Activated CD8-positive, alpha-beta memory T cell treated with anti-CD3 and anti-CD28 coated beads for 48 hours (primary cell): ENCODE measurements at places on chromosomes 12 and 14.
A peak's percentile ranks its signal among the peaks of the same experiment; 100 is the strongest.

DNA sequence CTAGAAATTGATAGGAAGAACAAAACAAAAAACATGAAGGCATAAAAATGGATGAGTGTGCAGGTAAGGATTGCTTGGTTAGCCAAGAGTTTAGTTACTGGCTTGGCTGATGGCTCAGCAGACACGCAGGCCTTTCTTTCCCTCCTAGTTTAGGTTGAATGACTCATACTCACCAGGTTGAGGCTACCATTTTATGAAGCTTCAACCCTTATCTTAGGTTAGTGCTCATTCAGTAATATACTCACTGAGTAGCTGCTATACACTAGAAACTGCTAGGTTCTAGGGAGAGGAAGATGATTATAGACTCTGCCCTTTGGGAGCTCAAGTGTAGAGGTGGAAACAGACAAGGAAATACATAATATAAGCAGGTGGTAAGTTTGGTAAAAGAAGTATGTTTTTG, 6.0 kb downstream of the P3H3 start:
- DNase-seq: no peak

DNA sequence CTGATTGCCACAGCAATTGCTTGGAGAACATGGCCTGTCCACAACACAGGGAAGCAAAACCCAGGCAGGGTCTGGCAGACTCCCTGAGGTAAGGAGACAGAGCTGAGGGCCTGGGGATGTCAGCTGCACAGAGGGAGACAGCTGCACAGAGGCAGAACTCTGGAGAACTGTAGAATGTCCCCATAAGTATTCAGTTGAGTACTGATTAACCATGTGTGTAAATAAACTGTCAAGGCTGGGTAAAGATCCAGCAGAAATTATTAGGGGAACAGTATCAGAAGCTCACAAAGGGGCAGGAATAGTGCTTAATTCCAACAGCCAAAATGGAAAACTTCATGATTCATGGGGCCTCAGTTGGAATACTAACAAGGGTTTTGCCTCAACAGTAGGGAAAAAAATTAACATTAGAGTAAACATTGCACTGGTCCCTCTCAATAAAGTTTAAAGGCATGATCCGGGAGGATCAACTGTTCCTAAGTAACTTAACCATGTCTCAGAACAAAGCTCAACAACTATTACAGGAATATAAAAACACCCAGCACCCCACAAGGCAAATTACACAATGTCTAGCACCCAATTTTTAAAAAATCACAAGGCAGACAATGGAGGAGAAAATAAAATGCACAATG, 201.3 kb upstream of the RASSF8 start:
- DNase-seq: no peak

DNA sequence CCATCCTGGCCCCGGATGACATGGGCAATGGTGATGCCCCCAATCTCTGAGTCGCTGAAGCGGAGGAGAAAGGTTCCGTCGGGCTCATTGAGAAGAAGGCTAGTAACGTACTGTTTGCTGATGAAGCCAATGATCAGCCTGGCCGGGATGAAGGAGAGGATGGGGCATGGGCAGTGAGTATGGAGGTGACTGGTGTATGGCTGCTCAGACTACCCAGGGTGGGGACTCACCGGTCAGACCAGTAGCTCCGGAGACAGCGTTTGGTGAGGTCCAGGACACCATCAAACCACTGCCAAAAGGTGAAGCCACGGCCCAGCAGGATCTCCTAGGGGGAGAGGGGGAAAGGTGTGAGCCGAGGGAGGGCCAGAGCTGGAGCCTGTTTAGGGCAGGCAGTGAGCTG, 10.9 kb downstream of the NAB2 start:
- no peak for DNase-seq

DNA sequence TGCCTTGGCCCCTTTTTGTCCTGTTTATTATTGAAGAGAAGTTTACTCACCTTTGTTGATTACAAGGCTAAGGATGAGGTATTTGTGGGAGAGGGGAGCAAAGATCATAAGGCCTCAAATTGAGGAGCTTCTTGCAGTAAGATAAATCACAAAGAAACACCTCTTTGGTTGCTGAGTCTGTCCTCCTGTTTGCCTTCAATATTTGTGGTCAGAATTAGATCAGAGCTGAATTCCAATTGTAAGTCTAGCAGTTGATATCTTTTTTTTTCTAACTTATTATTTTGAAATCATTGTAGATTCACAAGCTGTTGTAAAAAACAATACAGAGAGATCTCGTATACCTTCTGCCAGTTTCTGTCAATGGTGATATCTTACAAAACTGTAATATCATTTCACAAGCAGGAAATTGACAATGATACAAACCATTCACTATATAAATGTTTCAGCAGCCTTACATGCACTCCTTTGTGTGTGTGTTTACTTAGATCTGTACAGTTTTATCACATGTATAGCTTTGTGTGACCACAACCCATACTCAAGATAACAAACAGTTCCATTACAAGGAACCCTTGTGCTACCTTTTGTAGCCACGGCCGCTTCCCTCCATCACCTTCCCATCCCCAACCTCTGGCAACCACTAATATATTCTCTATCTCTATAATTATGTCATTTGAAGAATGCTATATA, 97.4 kb downstream of the KICS2 start:
- no peak for DNase-seq

DNA sequence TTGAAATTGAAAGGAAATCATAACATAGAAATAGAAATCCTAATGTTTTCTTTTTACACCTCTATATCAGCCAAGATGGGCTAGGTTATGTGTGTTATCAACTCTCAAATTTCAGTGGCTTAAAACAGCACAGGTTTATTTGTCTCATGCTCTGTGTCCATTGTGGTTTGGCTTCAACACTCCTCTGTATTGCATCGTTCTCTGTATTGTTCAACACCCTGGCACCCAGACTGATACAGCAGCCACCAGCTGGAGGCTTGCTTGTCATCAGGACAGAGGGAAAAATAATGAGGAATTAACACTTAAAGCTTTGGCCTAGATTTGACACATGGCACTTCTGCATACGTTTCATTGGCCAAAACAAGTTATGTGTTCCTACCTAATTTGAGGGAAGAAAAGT, 234.2 kb upstream of the ARHGAP5 start:
- DNase-seq: no peak

DNA sequence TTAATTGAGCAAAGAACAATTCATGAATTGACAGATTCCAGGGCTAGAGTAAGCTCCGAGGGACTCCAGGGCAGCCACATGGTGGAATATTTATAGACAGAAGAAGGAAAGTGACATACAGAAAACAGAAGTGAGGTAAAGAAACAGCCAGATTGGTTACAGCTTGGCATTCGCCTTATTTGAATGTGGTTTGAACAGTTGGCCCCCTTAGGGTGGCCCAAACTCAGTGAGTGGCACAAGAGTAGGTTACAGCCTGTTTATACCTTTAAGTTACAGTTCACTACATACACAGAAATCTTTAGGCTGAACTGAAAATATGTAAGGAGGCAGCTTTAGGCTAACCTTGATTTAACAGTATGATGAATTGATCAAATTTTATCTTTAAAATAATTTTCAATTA, 174.5 kb upstream of the CNOT2 start:
- no peak for DNase-seq

- no peak for DNase-seq
Measured at GRCh38 chr14:74647678-74648461, 35.8 kb upstream of the LTBP2 start.

DNA sequence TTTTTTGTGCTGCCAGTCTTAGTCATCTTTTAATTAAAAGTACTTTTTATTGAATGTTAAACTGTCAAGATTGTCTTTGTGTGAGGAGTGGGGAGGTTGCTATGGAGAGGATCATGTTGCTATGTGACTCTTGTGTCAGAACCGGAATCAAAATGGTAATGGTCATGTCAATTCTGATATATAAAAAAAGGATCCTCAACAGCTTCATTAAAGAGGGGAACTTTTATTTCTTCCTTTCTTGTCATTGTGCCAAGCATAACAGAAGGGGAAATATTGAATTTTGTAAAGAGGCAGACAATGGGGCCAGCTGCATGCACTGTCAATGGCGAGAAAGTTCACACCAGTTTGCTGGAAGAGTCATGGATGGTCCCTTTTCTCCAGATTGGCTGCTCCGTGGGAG, 564.8 kb downstream of the VRK1 start:
- DNase-seq: no peak

DNA sequence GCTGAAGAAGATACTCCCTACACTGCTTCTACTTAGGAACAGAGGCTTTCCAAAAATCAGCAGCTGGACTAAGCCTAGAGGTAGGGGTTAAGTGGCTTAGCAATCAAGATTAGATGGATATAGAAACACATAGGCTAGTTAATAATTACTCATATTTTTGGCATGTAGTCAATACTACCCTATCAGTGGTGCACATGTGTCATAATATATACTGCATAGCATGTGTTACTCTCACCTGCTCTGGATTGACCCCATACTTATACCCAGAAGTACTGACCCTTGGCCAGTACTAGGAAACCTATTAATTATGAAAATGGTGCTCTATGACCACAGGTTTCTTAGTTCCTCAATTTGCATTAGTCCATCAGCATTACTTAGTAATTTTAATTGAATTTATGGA, 528.4 kb upstream of the LMO3 start:
- DNase-seq: no peak

- peak; percentile 5 for DNase-seq
Measured at GRCh38 chr12:120496413-120497340, 764 bp downstream of the DYNLL1 start.

DNA sequence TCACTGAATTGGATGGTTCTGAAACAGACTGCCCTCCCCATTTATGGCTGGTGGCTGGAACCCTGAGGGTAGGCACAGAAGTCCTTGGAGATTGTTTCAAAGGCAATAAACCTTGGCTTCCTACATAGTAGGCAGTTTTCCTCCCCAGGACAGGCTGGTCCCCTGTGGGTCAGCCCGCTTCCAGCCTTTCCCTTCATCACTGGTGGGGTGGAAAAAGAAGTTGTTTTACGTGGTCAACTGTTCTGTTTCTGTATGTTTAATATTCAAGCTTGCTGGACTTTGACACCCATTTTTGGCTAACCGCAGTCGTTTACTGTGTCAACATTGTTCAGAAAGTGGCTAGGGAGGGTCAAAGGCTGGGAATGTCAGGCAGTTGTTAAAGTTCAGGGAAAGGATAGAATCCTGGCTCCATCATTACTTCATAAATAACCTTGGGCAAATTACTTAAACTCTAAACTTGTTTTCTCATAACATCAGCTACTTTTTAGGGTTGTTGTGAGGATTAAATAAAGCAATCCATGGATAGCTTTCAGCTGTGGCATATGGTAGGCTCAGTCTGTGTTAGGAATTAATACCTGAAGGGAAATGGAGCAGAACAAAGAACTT, 2.4 kb downstream of the KLHDC2 start:
- DNase-seq: no peak

DNA sequence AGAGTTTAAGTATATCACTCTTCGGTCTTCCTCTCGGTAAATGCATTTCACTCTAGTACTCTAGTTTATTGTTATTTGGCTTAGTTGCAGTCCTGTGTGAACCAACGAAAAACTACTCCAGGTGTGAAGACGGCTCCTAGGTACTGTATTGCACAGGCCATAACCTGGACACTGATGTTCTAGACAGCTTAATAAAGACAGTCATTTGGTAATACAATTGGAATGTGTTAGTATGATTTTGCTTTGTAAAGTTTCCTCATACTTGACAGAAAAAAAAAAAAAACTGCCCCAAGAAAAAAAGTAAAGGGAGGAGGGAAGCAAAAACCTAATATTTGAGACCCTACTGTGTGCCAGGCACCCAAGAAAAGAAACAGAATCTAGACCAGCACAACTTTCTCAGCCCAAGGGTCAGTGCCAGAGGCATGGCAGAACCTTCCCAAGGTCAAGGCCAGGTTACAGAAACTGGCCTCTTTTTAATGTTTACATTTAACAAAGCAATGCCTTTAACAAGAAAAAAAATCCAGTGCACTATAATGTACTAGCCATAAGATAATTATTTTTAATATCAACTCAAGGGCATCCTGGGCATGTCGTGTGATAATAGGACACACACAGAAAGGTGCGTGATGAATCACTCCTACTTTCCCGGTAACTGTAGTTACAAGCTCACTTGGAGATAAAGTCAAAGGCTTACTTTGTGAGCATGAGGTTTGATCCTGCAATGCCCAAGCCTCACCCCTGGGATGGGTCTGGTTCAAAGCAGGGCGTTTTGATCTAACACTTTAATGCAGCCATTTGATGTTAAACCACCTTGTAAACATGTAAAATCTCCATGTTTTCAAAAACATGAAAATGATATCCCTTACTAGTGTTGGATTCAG, 110.6 kb downstream of the BMP4 start:
- DNase-seq: no peak

DNA sequence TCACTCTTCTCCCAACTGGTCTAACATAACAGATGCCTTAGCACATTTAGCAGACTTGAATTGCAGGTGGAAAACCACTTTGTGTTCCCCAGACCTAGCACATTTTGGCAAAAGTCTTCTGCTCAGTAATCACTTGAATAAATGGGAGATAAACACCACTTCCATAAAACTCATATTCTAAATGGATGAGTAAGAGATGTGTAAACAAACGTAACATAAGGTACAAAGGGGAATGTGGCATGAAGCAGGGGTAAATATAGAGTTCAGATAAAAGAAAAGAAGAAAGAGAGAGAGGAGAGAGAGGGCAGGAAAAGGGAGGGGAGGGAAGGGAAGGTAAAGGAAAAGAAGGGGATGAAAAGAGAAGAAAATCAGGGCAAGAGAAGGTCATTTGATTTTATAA, 17.0 kb upstream of the KERA start:
- DNase-seq: no peak

DNA sequence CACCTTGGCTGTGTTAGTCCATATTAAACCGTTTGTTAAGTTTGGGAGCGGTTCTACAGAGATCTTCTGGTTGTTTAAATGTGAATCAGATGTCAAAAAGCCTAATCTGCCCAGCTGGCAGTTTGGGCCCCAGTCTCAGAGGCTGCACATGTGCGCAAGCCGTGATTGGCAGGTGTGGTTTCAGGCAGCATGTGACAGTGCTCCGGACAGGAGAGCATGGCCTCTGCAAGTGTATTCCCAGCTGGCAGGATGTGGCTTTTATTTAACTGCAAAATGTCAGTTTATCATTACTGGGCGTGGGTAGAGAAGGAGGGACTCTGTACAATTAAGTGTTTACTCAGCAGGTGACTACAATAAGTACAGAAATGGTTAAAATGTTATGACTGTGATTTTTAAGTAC, 77.5 kb downstream of the PELI2 start:
- DNase-seq: no peak

- DNase-seq: no peak
Measured at GRCh38 chr12:76997011-76997780, 68.2 kb downstream of the E2F7 start.
